IPS-NIHi11 (cell line): ENCODE measurements at places on chromosomes 5 and 9.

- peak; percentile 73 for DNase-seq
Observed at GRCh38 chr9:124659099-124659659, 111.9 kb downstream of the NR6A1 start.

DNA sequence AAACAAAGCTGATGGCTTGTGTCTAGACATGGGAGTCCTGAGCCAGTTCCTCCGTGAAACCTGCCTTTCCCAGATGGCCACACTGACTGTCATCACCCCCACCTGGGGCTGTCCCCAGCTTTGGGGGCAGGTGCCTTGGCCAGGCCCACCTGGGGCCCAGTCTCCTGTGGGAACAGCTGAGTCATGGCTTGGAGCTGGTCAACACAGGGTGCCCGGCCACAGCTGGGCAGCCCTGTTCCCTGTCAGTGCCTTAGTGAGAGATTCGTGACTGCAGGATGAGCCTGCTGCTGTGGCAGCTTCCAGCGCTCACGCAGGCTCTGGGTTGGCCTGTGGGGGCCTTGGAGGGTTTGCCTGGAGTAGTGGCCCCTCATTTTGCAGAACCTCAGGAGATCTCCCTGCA is 56.5 kb downstream of the COL5A1 start:
- no peak for DNase-seq

DNA sequence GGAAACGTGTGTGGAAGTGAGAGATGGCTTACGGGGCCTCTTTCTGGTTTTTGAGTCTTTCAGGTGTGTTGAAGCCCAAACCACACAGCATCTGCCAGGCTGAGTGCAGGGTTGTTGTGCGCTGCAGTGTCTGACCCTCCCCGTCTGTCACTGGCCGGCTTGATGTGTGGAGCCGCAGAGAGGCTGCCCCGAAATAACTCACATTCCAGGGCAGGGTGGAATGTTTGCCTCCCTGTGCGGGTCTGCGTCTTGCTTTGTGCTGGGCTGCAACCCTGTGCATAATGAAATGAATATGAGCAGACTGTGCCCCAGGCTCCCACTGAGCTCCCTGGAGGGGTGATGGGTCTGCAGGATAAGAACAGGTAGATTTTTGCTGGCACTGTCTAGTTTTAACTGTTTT is 9.9 kb upstream of the PLEKHG4B start:
- peak; percentile 86 for DNase-seq

DNA sequence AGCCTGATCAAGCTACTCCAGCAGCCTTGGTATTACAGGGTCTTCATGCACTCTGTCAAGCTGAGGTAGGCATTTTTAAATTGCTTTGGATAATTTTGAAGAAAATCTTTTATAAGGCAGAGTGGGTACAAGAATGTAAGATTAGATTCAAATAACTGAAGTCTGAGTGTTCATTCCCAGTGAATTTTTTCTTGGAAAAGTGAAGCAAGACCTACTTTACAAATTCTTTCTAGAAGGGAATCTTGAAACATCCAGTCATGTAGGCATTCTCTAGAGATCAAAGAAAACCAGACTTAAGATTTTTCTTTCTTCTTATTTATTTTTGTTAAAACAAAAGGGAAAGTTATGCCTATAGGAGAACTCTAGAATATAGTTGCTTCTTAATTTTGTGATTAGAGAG is 139.0 kb downstream of the FOCAD start:
- no peak for DNase-seq

DNA sequence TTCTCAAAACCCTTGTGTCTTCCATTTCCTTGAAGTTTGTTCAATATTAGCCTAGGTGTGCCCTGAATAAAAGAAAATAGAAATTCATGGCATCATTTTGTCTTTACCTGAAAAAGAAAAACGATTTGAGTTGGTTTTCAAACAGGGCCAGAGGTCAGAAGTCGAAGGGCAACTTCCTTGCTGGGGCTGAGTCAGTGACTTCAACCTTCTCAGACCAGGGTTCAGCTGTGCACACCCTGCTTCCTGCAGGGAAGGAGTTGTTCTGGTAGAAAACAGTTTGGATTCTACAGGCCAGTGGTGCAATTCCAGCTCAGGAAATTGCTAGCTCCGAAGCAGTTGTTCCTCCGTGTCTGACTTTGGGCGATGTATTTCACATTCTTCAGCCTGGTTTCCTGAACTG is 132.1 kb upstream of the SLC30A5 start:
- no peak for DNase-seq

- DNase-seq = no peak
Observed at GRCh38 chr5:38718771-38719391, 126.9 kb upstream of the OSMR start.

- no peak for DNase-seq
Observed at GRCh38 chr9:79812507-79813257, 240.9 kb downstream of the TLE4 start.

GRCh38 chr5:23001120-23001519 is 148.0 kb upstream of the CDH12 start:
- no peak for DNase-seq

DNA sequence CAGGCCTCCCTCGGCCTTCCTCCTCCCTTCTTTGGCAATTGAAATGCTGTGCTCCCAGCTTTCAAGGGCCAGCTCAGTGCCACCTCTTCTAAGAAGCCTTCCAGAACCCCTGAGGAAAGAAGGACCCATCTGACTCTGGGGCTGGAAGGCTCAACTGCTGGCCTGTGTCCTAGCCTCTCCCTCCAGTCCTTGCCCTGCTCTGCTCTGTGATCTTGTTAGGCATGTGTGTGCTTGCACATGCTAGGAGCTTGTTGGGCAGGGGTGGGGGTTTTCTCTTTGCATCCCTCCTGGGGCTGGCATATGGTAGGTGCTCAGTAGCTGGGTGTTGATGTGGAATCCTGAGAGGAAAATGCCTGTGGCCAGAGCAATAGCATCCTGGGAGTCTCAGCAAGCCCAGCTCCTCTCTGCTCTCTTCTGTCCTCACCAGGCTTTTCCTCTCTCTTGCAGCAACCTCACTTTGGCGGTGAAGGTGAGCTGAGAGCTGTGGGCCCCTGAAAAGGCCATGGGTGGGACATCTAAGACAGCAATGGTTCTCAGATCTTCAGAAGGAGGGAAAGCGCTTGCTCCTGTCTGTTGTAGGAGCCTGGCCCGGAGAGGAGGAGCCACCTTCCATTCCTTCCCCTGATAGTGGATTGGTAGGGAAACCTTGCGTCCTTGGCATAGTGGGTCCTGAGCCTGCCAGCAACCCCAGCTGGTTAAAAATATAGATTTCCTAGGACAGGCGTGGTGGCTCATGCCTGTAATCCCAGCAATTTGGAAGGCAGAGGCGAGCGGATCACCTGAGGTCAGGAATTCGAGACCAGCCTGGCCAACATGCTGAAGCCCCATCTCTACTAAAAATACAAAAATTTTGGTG is 9.9 kb downstream of the DOLK start:
- DNase-seq = no peak

- DNase-seq = no peak
Observed at GRCh38 chr5:179869641-179870402, 11.2 kb upstream of the MRNIP start.

- DNase-seq = no peak
Observed at GRCh38 chr5:154345255-154345952, 100.4 kb upstream of the SAP30L start.

GRCh38 chr9:84481636-84482218 is 141.2 kb upstream of the SLC28A3 start:
- no peak for DNase-seq

GRCh38 chr9:89358985-89359384 is 40.7 kb downstream of the SECISBP2 start:
- DNase-seq = no peak

DNA sequence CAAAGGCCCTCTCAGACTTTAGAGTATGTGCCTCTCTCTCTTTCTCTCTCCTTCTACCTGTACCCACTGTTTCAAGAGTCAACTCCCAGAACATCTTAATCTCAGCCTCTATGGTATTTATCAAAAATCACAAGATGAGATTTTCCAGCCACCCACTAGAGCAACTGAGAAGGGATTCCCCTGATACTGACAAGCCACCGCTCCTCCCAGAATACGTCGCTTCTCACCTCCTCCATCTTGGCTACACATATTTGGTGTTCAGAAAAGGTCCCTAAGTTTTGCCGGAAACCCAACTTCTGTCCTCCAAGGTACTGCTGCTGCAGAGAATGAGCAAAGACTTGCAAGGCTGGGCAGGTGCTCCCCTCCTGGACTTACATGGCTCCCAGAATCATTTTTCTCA is 6.1 kb downstream of the GARIN3 start:
- no peak for DNase-seq

DNA sequence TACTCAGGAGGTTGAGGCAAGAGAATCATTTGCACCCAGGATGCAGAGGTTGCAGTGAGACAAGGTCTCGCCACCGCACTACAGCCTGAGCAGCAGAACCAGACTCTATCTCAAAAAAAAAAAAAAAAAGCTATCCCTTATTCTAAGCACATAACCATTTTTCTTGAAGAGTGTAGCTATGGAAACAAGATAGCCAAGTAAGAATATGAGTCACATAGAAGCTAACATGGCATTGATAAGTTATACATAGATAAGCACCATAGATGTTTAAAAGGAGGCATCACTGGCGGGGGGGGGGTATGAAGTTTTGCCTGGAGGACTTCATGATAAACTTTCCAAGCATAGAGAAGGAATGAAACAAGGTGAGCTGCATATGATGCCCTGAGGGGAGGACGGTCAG is 26.0 kb downstream of the CHSY3 start:
- no peak for DNase-seq

DNA sequence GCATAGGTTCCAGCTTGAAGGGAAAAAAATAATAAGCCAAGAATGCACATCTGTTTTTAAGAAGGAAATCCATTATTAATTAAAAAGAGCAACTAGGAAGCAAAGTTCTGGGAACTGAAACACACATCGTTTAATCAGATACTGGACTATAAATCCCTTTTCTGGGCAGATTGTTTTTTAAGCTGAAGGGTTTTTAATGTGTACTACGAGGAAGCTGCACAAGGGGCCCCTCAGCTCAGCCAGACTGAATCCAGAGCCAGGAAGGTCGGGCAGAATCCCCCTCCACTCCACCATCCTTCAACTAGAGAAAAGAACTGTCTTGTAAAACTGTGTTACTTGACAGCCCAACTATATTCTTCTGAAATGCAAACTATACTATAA is 49.2 kb downstream of the ROR2 start:
- DNase-seq = no peak

DNA sequence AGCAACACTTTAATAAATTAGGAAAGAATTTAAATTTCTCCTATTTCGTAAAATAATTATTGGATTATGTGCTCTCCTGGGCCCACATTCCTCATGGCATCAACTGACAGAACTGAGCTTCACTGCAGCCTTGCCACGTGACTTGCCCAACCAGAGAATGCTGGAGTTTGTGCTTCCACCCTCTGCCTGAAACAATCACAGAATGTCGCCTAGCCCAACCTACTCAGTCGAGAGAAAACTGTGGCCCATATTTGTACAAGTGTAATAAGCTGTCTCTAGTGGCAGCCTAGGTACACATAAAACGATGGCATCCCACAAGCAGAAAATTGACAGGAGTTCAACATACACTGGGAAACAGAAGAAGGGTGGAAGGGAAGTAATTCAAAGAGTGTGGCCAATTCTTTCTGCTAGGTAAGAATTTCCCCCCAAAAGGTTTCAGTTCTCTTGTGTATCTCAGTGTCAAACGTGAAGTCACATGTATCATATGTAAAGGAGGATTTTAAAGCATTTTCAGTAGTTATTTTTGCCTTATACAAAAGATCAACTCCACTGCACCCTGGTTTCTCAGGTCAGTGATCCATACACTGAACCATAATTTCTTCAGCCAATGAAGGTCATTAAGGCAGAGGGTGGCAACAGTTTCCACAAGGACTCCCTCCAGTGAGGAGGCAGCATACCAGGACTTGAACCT is 41.7 kb downstream of the ZNF608 start:
- DNase-seq = no peak

GRCh38 chr5:139482050-139482889 is at the start of gene STING1:
TSS of gene STING1 (minus strand) at chr5:139482758. CDS start at chr5:139481704, 1,054 bp downstream.
- DNase-seq = peak; percentile 37

GRCh38 chr5:147826361-147826760 is 5.1 kb downstream of the SPINK1 start:
- no peak for DNase-seq

DNA sequence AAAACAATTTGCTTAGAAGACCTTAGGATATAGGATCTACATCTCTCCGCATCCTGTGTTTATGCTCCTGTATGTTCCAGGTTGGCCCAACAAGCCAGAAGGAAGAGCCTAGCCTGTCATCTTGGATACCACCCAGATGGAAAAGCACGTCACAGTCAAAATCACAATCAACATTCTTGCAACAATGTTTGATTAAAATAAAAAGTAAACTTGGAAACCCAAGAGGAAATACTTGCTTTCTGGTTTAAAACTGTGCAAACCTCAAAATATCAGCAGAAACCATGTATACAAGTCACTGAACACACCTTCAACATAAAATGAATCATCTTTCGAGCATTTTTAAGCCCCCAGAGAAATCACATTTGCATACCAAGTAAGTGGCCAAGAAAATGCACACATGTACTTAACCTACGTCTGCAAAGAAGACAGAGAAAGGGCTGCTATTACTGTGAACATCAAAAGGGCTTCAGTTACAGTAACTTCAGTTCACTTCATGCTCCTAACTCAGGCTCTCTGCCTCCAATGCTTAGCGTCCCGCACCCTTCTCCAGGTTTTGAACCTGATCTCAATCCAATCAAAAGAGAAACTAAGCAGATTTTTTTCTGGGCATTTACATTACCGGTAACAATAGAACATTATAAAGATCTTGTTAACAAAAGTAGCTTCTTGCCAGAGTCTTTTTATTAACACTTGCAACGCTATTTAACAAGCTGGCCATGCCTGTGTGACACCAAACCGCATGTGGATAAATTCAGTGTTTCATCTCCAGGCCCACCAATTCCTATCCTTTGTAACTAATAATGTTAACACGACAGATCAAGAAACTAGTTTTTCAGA is 1.3 kb downstream of the ENC1 start:
- no peak for DNase-seq

GRCh38 chr5:127985811-127986325 is 97.7 kb upstream of the SLC12A2 start:
- DNase-seq = no peak

- peak; percentile 34 for DNase-seq
Observed at GRCh38 chr5:142841511-142842265, 71.5 kb downstream of the ARHGAP26 start.

DNA sequence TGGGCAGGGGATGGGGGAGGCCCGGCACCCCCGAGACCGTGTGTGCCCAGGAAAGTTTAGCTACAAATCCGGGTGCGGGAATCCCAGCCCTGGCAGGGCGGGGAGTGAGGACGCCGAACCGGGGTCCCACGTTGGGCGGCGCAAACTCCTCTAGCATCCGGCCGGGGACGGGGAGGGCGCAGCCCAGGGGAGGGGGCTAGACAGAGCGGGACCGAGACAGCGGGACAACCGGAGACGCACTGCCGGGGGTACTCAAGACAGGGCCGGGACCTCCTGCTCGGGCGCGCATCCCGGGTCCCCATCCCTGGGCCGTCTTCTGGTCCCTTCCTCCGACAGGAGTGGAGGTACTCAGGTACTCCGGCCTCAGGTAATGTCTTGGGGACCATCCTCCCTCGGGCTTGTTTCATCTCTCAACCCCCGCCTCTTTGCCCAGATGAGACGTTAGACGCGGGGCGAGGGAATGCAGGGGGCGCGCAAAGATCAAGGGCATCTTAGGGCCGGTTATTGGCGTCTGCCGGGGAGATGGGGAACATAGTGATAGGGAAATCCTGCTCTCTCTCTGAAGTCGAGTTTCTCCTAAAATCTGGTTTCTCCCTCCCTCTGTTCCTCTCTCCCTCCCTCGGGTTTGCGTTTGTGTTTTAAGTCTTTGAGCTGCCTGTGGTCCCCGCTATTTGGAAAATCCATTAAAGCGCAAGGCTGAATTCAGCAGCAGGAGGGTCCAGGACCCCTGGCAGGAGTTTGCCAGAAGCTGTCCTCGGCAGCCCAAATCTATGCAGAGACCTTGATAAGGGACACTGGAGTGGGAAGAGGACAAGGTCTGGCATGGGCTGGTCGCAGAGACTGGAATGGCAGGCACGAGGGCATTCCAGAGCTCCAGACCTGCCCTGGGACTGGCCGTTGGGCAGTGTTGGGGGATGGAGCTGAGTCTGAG is 815 bp downstream of the PDZD2 start:
- peak; percentile 40 for DNase-seq
